ENCODE measurements at places on chromosomes 2 and 18. TPM values are rescaled to one million over a fixed set of nuclear protein-coding genes. Genes with fewer than 3 reads are reported as not detected.

- DNase-seq, result no peak
Measured at GRCh38 chr2:23446916-23447315, 61.9 kb downstream of the KLHL29 start.

- no peak for DNase-seq
Measured at GRCh38 chr2:219131327-219131726, 29.3 kb downstream of the NHEJ1 start.

DNA sequence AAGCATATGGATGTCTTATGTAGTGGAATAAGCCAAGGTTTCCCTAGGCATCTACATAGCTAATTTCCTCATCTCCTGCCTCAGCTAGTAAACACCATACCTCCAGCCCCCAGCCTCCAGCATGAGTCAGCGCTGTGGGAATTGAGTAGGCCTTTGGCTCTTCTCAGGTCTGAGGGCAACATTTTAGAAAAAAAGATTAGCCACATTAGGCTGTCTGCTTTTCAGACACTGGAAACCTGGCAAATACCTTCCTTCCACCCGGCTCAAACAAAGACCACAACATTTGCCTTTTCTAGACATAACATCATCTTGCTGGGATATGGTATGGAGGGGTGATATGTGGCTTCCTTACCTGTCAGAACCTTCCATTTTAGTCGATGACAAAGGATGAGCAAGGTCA is 6.1 kb upstream of the CCDC195 start:
- DNase-seq, result peak; percentile 6

DNA sequence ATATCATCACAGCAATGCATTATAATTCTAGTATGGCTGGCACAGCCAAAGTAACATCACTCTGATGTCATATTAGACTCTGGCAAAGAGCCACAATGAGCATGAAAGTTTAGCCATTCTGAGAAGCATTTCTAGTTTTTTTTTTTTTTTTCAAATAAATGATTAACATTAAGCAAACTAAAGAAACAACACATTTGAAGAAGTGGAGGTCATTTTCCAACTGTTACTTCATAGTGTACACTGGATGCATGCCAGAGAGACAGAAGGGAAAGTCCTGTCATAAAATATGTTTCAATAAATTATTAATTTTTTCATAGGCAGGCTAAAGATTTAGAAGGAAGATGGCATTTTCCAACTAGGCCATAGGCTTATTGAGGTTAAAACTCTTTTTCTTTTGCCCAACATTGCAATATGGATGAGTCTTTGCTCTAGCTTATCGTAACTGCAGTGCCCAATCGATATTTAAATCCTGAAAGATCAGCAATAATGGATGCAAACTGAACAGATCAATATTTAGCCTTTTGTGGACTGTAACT is 1630.4 kb upstream of the ACVR2A start:
- DNase-seq, result no peak

DNA sequence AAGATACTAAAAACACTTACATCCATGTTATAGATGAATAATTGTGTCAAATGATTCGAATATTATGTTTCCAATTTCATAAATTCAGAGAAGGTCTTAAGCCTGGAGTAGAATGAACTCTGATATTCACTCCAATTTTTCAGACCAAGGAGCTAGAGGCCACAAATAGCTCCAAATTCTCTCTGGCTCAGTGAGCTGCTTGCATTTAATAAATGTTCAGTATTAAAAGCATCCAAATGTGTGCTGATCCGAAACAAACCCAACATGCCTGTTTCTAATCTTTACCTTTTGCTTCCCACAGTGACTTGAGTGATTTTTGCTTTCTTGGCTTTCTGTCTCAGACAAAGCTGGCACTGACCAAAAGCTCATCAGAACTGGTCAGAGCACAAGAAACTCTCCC is 291.4 kb downstream of the CCDC85A start:
- DNase-seq, result no peak

GRCh38 chr2:4973973-4974372 is 718.2 kb upstream of the SOX11 start:
- no peak for DNase-seq

DNA sequence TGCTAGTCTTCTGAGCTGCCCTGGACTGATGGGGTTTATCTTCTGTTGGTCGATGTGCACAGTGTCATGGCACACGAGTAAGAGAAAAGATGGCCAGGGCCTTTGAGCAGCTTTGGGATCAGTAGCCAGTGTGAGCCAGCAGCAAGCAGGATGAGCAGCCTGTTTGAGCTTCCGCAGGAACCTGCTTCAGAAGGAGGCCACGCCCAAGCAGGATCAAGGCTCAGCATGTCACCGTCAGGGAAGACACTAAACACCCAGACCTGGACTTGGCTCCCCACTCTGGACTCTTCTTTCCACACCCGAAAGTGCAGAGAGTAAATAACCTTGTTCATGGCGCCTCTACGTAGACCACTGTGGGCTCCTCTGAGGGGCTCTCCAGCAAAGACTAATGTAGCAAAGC is 25.2 kb upstream of the ASB1 start:
- DNase-seq, result no peak

DNA sequence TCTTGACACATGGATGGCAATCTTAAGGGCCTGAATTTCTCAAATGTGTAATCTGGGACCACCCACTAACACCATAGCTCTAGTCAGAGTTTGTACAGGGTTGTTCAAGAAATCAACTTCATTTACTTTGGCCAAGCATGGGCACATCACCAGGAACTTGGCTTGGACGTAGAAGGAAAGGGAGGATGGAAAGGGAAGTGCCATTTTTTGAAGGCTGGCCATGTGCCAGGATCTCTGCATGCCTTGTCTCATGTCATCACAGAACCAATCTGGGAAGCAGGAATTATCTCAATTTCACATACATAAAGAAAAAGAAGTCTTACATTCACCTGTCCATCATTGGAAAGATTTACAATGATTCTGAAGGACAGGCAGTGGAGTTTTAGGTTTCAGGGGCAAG is 128.1 kb downstream of the ANTXR1 start:
- no peak for DNase-seq

GRCh38 chr2:203033395-203033794 is 18.7 kb downstream of the NBEAL1 start:
- no peak for DNase-seq

DNA sequence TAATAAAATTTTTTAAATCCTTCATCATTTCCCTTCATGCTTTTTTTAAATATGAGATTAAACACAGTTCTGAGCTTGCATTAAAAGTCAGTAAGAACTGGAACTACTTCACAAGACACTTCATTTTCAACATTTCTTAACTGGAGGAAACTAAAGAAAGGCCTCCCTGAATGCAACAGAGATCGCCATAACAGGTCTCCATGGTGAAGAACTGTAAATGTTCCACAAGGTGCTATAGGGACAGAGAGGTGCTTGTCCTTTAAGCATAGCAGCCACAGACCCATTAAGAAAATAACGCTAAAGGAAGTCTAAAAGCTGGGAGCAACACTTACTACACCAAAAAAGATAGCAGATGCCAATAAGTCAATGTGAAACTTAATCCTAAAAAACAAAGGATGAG is 8.5 kb downstream of the STAM2 start:
- no peak for DNase-seq

GRCh38 chr2:124328397-124328796 is 303.3 kb downstream of the CNTNAP5 start:
- no peak for DNase-seq

- DNase-seq, result no peak
Measured at GRCh38 chr18:24443870-24444269, 16.6 kb upstream of the HRH4 start.

GRCh38 chr2:127418300-127419111 is at the start of gene PROC:
Gene PROC, plus strand, starts transcription at chr2:127418427. Its CDS starts 1,516 bp downstream, at chr2:127419943.
- no peak for DNase-seq

- DNase-seq, result no peak
Measured at GRCh38 chr2:226581004-226581403, 218.6 kb downstream of the IRS1 start.

DNA sequence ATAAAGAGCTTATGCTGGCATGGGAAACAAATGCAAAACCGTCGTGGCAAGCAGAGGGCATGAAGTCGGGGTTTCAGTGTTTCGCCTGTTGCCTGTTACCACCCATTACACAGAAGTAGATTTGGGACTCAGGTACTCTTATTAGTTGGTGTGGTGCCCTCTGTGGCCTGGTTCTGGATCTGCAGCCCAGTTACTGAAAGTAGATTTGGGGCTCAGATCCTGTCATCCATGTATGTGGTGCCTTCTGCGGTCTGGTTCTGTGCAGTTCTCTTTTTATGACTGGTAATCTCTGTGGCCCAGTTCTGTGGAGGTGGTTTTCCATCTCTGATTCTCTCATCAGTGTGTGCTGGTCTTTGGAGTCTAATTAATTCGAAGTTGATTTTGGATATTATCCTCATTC is 45.2 kb downstream of the ADNP2 start:
- DNase-seq, result peak; percentile 29

The CABYR gene
- 7.3 TPM for total RNA-seq

The PSMA8 gene
- total RNA-seq, result not detected

The SAG gene
- total RNA-seq, result not detected

The CNDP1 gene
- not detected for total RNA-seq

The ST8SIA5 gene
- not detected for total RNA-seq

The ACTR3 gene
- total RNA-seq, result 130 TPM

The EML6 gene
- total RNA-seq, result 0.49 TPM

The CRACDL gene
- not detected for total RNA-seq

The RNPEPL1 gene
- total RNA-seq, result 12.7 TPM

The EMILIN2 gene
- total RNA-seq, result 11.2 TPM

The TEKT4 gene
- total RNA-seq, result not detected

The TXNDC2 gene
- 0.16 TPM for total RNA-seq

The ACADL gene
- 0.63 TPM for total RNA-seq

The HOXD12 gene
- not detected for total RNA-seq

The GPR35 gene
- total RNA-seq, result 0.09 TPM
